Gastrocnemius medialis (tissue), 4 donors: ENCODE measurements at places on chromosomes 11 and 22.

- H3K27me3 ChIP-seq: no peaks in the 10 kb centered on the region
- peaks cover 12% of the 10 kb centered on the region for H3K4me1 ChIP-seq
- H3K27ac ChIP-seq: no peak overlapping the region
- no peak for DNase-seq
- no peaks in the 10 kb centered on the region for H3K36me3 ChIP-seq
Observed at GRCh38 chr22:20566420-20567260, 59.2 kb downstream of the MED15 start.

- no peak overlapping the region for H3K4me3 ChIP-seq
- no peaks in the 10 kb centered on the region for H3K27me3 ChIP-seq
- H3K36me3 ChIP-seq: peaks cover 3% of the 10 kb centered on the region
- DNase-seq: no peak
- H3K27ac ChIP-seq: no peak overlapping the region
Observed at GRCh38 chr22:42807185-42807584, 49.9 kb downstream of the ARFGAP3 start.

DNA sequence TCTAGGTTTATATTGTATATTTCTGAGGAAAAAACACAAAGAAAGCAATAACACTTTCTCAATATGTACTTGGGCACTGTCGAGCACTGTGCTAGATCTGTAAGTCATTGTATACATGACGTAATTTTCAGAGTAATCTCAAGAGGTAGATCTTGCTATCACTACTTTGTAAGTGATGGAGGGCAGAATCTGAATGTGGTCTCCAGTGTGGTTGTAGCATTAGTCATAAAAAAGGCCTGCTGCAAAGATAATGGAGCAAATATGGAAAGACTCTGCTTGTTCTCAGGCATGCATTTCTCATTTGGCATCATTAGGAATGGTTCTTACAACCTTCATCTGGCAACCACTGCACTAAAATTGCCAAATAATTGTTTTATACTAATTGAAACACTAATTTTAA is 419.8 kb upstream of the CCDC179 start:
- H3K4me1 ChIP-seq: no peaks in the 10 kb centered on the region
- no peaks in the 10 kb centered on the region for H3K36me3 ChIP-seq
- no peak for DNase-seq
- no peak overlapping the region for H3K4me3 ChIP-seq

GRCh38 chr11:76105637-76106036 is 100.7 kb downstream of the WNT11 start:
- H3K36me3 ChIP-seq: no peaks in the 10 kb centered on the region
- H3K4me1 ChIP-seq: no peaks in the 10 kb centered on the region
- no peak overlapping the region for H3K27ac ChIP-seq

GRCh38 chr11:65900125-65900898 is at the start of gene FOSL1:
TSS of gene FOSL1 (minus strand) at chr11:65900388. CDS start at chr11:65900339, 49 bp downstream.
- no peaks in the 10 kb centered on the region for H3K36me3 ChIP-seq
- H3K27me3 ChIP-seq: peaks cover 12% of the 10 kb centered on the region
- no peak within 1 kb of the TSS for H3K27ac ChIP-seq
- peak; percentile 83 for DNase-seq
- H3K4me3 ChIP-seq: peak within 1 kb of the TSS; percentile 43

- H3K4me3 ChIP-seq: no peak overlapping the region
- no peaks in the 10 kb centered on the region for H3K27me3 ChIP-seq
- DNase-seq: no peak
Observed at GRCh38 chr11:86901599-86901998, 53.6 kb downstream of the FZD4 start.

DNA sequence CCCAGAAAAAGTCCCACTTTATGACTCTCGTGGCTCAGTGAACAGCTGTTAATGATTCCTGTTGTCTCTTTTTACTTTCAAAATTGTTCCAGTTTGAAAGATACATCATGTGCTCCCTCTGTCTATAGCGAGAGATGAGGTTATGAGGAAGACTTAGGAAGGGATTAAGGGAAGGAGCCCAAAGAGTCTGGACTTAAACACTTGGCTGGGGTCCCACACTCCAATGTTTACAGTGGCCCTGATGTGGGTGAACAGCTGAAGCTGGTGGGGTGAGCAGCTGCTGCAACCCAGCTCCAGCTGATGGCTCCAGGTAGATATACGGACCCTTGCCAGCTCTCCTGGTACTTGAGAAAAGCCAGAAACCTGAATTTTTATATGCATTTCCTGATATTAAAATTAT is 84.5 kb upstream of the PLET1 start:
- DNase-seq: no peak
- no peaks in the 10 kb centered on the region for H3K36me3 ChIP-seq

DNA sequence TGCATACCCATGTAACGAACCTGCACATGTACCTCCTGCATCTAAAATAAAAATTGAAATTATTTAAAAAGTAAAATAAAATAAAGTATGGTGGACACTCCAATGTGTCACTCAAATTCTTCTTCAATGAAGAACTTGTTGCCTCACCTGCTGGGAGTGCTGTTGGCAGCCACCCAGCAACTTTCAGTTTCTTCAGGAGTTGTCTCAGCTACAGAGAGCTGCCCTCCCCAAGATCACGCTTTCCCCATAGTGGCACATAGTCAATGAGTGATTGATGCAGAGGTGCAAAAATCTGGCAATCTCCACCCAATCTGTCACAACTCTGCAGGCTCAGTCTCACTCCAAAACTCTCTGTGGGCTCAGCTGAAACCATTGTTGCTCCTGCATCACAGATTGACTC is 92.3 kb upstream of the C11orf87 start:
- no peak overlapping the region for H3K27ac ChIP-seq
- H3K27me3 ChIP-seq: no peaks in the 10 kb centered on the region
- H3K4me1 ChIP-seq: peaks cover 4% of the 10 kb centered on the region
- H3K36me3 ChIP-seq: no peaks in the 10 kb centered on the region

DNA sequence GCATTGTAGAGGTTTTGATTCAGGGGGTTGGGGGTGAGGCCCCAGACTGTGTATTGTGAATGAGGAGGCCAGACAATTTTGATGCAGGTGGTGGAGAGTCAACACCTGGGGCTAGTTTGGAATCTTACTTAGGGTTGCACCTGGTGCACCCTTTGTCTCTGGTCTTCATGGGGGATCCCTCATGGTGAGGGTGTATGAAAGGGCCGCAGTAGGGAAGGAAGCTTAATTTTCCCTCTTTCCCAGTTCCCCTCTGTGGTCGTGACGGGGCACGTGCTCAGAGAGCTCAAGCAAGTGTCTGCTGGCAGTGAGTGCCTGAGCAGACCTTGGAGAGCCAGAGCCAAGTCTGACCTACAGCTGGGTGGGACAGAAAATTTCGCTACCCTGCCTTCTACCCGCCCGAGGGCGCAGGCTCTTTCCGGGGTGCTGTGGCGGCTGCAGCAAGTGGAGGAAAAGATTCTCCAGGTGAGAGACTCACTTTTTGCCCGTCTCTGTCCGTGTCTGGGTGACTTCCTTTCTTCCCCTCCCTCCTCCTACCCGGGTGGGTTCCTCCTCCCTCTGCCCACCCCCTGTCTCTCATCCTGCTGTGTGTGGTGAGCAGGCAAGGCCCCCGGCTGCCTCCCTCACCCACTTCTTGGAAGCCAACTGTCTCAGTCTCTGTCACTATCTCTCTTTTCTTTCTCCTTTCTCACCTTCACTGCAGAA is 131.7 kb downstream of the MICAL2 start:
- no peaks in the 10 kb centered on the region for H3K36me3 ChIP-seq
- no peak for DNase-seq
- H3K4me3 ChIP-seq: no peak overlapping the region
- no peaks in the 10 kb centered on the region for H3K27me3 ChIP-seq
- H3K27ac ChIP-seq: no peak overlapping the region
- peaks cover 20% of the 10 kb centered on the region for H3K4me1 ChIP-seq

DNA sequence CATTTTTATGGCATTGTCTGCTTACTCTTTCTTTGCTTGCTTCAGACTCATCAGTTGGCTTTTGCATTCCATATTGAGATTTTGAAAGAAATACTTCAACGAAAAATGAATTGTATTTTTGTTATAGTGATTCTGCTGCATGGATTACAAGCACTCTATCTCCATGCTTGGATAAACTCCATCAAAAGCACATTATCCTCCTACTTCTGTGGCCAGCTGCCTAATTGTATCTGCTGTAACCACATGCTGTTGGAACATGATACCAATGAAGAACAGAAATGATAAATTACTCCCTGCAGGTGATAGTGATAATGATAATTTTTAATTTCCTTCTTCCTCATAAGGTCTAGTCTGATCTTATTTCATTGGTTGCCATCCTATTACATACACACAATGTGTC is 100.8 kb downstream of the PRMT3 start:
- no peaks in the 10 kb centered on the region for H3K4me1 ChIP-seq
- no peaks in the 10 kb centered on the region for H3K36me3 ChIP-seq
- H3K4me3 ChIP-seq: no peak overlapping the region
- no peak overlapping the region for H3K27ac ChIP-seq

DNA sequence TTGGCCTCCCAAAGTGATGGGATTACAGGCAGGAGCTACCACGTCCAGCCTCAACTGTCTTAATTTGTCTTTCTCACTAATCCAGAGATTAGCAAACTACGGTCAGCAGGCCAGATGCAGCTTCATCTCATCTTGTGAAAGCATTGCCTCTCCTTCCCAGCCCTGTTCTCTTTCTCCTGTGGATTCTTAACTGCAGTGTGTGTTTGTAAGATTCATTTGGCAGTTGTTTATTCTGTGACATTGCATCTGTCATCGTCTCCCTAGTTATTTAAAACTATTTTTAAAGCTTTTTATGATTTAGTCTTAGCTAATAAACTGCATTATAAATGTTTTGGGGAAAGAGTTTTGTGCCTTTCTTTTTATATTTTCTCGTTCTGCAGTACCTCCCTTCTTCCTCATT is 29.2 kb downstream of the RNF169 start:
- DNase-seq: no peak
- H3K4me3 ChIP-seq: no peak overlapping the region
- peaks cover 32% of the 10 kb centered on the region for H3K4me1 ChIP-seq
- no peaks in the 10 kb centered on the region for H3K36me3 ChIP-seq
- no peaks in the 10 kb centered on the region for H3K27me3 ChIP-seq

DNA sequence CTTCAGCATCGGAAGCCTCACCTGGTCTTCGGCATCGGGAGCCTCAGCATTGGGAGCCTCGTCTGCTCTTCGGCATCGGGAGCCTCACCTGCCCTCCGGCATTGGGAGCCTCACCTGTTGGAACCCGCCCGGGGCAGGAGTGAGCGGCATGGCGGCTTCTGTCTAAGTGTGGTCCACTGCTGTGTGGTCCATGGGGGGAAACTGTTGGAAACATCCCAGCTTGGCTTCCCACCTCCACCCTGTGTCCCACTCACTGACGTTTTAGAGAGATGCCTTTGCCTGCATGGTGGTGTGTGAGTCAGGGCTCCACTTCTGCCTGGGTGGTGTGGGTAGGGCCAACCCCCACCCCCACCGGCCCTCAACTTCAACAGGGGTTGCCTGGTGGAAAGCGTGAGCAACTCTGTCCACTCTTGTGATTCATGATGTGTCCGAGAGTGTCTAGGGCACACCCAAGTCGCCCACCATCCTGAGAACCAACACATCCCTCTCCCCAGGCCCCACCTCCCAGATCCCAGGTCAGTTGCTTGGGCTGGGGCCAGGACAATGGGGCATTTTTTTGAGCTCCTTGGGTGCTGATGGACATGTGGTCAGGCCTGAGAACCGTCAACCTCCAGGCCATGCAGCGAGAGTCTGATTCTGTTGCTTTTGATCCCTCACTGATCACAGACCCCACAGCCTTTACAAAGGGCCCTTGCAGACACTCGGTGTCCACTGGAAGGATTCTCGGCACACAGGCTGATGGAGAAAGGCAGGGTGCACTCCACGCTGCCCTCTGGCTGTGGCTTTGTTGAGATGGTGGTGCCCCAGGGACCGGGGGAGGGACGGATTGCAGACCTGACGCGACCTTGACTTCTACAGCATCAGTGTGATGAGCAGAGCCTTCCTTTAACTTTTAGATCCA is 406.7 kb downstream of the TBC1D22A start:
- peaks cover 4% of the 10 kb centered on the region for H3K36me3 ChIP-seq
- no peak overlapping the region for H3K27ac ChIP-seq
- H3K4me3 ChIP-seq: no peak overlapping the region
- H3K27me3 ChIP-seq: no peaks in the 10 kb centered on the region
- no peak for DNase-seq

GRCh38 chr22:31943206-31943977 is 943 bp upstream of the YWHAH start:
- DNase-seq: no peak
- H3K27me3 ChIP-seq: no peaks in the 10 kb centered on the region
- H3K4me1 ChIP-seq: peaks cover 19% of the 10 kb centered on the region
- H3K36me3 ChIP-seq: no peaks in the 10 kb centered on the region
- peak overlapping the region; percentile 63 for H3K4me3 ChIP-seq
- peak overlapping the region; percentile 97 for H3K27ac ChIP-seq

DNA sequence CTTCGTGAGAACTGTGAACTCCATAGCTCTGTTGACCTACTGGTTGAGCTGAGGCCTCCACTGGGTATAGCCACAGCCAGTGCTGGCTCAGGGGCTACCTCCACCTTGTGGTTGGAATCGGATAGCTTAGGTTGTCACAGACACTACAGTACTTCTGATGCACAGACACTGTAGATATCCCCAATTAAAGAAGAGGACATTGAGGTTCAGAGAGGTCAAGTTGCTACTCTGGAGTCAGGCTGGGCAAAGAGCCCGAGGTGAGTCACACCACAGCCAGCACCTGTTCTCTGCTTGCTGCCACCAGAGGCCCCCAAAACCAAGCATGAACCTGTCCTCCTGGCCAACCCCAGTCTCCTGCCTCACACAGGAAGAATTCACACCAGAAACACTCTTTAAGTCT is 5.4 kb downstream of the UFD1 start:
- H3K27me3 ChIP-seq: no peaks in the 10 kb centered on the region
- peak; percentile 88 for DNase-seq
- H3K4me1 ChIP-seq: peaks cover 39% of the 10 kb centered on the region
- H3K4me3 ChIP-seq: no peak overlapping the region
- H3K36me3 ChIP-seq: peaks cover 67% of the 10 kb centered on the region

- no peaks in the 10 kb centered on the region for H3K4me1 ChIP-seq
- no peaks in the 10 kb centered on the region for H3K27me3 ChIP-seq
- no peak for DNase-seq
- H3K36me3 ChIP-seq: no peaks in the 10 kb centered on the region
Observed at GRCh38 chr11:76854709-76855108, 6.0 kb upstream of the ACER3 start.

DNA sequence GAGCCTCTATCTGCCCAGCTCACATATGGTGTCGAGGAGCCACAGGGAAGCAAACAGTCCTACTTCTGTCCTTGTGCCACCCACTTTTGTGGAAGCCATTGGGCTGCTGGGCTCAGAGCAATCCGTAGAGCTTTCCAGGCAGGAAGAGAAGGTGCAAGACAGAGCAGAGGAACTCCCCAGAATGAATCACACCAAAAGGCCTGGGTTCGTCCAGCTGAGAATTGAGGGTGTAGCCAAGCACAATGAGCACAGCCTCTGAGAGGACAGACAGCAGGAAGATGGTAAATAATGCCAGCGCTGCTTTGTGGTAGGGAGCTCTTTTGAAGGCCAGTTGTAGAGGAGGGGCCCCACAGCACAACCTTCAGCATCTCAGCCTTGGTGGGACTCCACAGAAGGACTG is 237.8 kb downstream of the GRIK4 start:
- no peaks in the 10 kb centered on the region for H3K36me3 ChIP-seq
- no peak overlapping the region for H3K4me3 ChIP-seq
- H3K27ac ChIP-seq: no peak overlapping the region
- H3K4me1 ChIP-seq: no peaks in the 10 kb centered on the region
- no peak for DNase-seq
- no peaks in the 10 kb centered on the region for H3K27me3 ChIP-seq
